Common myeloid progenitor, CD34-positive (primary cell): ENCODE measurements at places on chromosomes 12 and 14.

GRCh38 chr14:43198465-43198864 is 1308.6 kb downstream of the FSCB start:
- H3K4me3 ChIP-seq: no peak overlapping the region

DNA sequence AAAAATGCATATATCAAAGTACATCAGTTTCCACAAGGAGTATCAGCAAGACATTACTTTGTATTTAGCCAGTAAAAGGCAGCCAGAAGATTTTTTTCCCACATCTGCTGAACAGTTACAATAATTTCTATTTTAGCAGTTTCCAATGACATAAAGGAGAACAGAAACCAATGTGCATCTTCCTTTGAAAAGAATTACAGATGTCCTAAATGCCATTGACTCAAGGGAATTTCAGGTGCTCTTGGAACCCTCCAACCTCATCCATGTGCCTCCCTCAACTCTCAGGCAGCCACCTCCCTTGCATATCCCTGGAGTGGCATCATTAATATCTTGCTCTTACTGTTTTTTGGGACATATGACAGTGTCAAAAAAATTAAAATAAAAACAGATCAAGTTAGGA is 62.2 kb upstream of the ST8SIA1 start:
- no peaks in the 10 kb centered on the region for H3K36me3 ChIP-seq
- no peak for DNase-seq
- H3K4me3 ChIP-seq: no peak overlapping the region
- H3K27me3 ChIP-seq: no peaks in the 10 kb centered on the region
- H3K27ac ChIP-seq: no peak overlapping the region

GRCh38 chr12:111482462-111482861 is 76.7 kb downstream of the SH2B3 start:
- no peaks in the 10 kb centered on the region for H3K27me3 ChIP-seq
- no peaks in the 10 kb centered on the region for H3K4me1 ChIP-seq
- H3K36me3 ChIP-seq: peaks cover 35% of the 10 kb centered on the region
- H3K27ac ChIP-seq: no peak overlapping the region
- DNase-seq: peak; percentile 42

DNA sequence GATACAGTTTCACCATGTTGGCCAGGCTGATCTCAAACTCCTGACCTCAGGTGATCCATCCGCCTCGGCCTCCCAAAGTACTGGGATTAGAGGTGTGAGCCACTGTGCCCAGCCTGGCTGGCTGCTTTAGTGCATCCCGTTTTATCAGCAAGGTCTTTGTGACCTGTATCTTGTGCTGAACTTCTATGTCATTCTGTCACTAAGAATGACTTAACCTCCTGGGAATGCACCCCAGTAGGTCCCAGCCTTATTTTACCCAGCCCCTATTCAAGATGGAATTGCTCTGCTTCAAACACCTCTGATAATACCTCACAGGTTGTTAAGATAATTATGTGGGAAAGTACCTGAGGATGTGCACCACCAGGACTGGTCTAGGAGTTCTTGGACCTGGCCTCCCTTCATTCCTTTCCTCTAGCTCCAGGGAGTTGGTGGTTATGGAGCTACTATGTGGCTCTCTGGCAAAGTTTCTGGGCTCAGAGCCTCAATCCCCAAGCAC is 26.1 kb upstream of the JPH4 start:
- DNase-seq: no peak
- H3K36me3 ChIP-seq: no peaks in the 10 kb centered on the region
- H3K4me3 ChIP-seq: no peak overlapping the region
- no peaks in the 10 kb centered on the region for H3K27me3 ChIP-seq
- H3K27ac ChIP-seq: no peak overlapping the region
- H3K4me1 ChIP-seq: peaks cover 9% of the 10 kb centered on the region

DNA sequence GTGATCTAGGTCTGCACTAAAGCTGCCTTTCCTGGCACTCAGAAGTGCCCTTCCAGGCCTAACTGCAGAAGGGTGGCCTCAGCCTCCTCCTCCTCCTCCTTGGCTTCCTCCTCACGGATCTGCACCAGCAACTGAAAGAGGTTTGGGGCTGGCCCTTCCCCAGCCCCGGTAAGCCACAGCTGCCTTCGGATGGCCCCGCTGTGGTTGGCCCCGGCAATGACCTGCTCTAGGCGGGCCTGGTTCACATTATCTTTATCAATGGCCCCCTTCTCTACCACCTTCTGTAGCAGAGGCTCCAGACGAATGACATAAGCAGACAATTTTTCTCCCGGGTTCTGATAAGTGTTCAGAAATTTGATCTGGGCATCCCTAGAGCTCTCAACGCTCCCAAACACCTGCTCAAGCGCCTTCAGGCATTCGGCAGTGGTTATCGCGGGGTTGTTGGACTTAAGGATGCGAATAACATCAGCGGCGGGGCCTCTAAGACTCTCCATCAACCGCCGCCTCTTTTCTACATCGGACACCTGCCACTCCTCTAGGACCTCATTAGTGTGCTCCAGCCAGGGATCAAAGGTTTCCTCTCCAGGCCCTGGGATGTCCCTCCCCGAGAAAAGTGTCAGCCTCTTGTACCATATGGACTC is 1.5 kb downstream of the PNMA1 start:
- H3K4me3 ChIP-seq: peak overlapping the region; percentile 90
- peak overlapping the region; percentile 29 for H3K27ac ChIP-seq
- peaks cover 12% of the 10 kb centered on the region for H3K4me1 ChIP-seq
- peak; percentile 50 for DNase-seq
- peaks cover 20% of the 10 kb centered on the region for H3K36me3 ChIP-seq
